Forelimb muscle (tissue), 1 donor: ENCODE measurements at places on chromosomes 13 and 19. TPM values are rescaled to one million over a fixed set of nuclear protein-coding genes. Genes with fewer than 3 reads are reported as not detected.

DGKH gene
- polyA plus RNA-seq, result 3.1 TPM

- DNase-seq, result no peak
Measured at GRCh38 chr13:75544681-75545330, 4.8 kb upstream of the UCHL3 start.

- DNase-seq, result no peak
Measured at GRCh38 chr19:49188626-49189200, 31.1 kb downstream of the TRPM4 start.

DNA sequence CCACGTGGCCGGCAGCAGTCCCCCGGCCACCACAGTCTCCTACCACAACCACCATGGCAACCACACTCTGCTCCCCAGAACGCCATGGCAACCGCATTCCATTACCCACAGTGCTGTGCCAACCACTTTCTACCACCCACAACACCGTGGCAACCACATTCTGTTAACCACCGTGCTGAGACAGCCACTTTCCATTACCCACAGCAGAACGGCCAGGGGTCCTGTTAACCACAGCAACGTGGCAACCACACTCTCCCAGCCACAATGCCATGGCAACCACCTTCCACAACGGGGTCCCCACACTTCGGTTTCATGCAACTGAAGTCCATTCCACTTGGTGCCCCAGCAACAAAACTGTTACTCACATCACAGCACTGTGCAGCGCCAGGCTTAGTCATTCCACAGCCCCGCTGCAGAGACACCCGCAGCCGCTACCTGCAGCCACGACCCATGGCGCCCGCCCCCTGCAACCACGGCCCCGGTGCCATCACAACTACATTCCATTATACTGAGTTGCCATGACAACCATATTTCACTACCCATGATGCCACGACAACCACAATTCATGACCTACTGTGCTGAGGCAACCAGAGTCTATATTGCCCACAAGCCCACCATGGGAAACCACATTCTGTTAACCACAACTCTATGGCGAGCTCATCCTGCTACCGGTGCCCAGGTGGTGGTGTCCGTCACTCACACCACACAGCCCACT lies 10.0 kb downstream of the DPF1 start:
- no peak for DNase-seq

NAXD gene
- polyA plus RNA-seq, result 27.6 TPM
